PC-9 (cell line): ENCODE measurements at places on chromosomes 12 and 14.

DNA sequence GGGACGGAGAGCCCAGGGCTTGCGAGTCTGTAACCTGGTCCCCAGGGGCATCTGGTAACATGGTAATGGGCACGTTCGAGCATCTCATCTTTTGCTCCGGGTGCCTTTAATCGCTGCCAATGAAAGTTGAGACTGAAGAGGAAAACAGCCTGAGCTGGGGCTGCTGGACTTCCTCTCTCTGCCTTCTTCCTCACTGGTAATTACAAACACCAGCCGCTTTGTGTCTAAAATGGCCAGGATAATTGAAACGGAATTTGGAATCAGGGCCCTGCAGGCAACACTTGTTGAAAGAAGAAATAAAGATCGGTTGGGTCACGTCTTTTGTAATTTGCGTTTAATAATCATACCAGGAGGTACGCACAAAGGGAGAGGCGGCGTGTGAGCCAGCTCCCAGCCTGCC is 51.5 kb upstream of the GPATCH2L start:
- no peak for DNase-seq

DNA sequence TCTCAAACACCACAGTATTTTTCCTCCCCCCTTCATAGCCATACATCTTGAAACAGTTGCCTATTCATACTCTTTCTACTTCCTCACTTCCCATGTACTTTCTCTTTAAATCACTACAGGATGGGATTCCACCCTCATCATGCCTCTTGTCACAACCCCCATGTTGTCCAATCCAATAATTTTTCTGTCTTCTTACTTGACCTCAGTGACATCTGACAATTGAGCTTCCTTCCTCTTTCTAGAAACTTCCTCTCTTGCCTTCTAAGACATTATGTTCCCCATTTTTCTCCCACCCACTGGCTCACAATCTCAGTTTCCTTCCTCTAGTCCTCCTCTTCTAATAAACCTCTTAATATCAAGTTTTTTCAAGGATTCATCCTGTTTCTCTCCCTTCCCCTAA is 5.3 kb downstream of the C2CD5 start:
- no peak for DNase-seq

DNA sequence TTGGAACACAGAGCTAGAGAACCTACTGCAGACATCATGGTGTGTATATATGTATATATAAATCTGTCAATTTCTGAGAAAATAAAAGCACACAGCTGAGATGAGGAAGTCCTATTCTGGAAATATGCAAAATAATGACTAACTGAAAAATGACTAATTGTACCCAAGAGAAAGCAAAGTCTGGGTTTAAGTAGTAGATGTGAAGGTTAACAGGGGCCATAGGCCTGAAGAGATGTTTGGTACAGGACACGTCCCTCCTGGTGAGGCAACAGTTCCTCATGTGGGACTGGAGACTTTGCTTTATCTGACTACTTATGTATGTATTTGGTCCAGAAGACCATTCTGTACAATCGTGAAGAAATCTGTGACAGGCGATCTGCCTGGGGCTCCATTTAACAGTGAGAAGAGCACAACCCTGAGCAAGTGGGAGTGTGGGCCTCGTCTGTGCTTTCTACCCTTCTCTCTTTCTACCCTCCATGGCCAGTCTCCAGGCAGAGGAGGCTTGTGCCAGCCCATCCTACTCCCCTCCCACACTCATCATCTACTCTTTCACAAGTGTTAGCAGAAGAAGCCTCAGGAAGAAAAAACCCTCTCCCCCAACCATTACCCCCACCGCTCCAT is 67.5 kb downstream of the SLC41A2 start:
- no peak for DNase-seq

DNA sequence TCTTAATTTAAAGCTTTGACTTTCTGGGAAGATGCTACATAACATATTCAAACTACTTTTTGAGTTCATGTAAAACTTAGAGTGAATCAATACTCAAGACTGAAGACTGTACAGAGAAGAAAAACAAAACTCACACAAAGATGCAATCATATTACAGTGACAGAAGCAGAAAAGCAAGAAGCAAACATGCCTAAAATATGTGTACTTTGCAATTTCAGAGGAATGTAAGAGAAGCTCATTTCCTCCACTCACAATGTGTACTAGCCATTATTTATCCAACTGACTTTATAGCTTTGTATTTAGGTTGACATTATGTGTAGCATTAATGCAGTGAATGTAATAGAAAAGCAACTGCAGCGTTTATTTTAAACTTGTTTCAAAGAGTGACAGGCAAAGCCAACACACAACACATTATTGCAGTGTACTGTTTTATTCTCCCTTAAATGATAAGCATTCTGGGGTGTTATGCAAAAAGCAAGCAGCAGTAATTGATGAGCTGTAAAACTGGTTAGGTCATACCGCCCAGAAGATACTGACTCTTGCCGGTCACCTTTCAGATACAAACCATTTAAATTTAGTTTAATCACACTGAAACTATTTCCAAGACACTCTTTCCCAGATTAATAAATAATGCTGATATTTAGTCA is 88.2 kb upstream of the PAWR start:
- no peak for DNase-seq
